Lower leg skin (tissue), 4 donors: ENCODE measurements at places on chromosomes 3 and 15.

- DNase-seq, result no peak
Observed at GRCh38 chr3:102259663-102260062, 175.2 kb upstream of the ZPLD1 start.

GRCh38 chr3:8153800-8154199 lies 347.8 kb upstream of the LMCD1 start:
- no peak for DNase-seq

DNA sequence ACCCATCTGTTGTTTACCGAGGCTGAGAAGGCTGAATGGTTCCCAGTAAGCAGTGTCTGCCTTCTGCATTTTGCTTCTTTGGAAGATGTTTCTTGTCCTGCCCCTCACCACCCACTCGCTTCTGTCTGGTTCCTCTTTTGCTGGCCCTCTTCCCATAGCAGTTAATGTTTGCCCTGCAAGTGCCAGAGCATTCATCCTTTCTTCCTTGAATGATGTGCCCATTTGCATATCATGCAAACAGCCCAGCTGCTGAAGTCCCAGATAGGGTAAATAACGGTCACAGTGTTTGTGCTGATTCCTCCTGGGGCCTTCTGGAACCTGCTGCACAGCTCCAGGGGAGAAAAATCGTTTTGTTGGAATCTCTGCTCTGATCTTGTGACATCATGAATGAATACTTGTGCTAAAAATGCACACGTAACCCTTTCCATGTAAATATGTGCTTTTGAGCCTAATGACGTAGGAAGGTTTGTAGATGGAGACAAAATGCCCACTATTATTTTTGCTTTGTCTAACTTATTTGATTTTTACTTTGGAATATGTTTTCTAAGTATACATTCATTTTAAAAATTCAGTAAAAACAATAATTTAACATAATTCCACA lies 381.0 kb downstream of the SOX2 start:
- no peak for DNase-seq

GRCh38 chr3:170033489-170033888 lies 4.3 kb upstream of the GPR160 start:
- no peak for DNase-seq

DNA sequence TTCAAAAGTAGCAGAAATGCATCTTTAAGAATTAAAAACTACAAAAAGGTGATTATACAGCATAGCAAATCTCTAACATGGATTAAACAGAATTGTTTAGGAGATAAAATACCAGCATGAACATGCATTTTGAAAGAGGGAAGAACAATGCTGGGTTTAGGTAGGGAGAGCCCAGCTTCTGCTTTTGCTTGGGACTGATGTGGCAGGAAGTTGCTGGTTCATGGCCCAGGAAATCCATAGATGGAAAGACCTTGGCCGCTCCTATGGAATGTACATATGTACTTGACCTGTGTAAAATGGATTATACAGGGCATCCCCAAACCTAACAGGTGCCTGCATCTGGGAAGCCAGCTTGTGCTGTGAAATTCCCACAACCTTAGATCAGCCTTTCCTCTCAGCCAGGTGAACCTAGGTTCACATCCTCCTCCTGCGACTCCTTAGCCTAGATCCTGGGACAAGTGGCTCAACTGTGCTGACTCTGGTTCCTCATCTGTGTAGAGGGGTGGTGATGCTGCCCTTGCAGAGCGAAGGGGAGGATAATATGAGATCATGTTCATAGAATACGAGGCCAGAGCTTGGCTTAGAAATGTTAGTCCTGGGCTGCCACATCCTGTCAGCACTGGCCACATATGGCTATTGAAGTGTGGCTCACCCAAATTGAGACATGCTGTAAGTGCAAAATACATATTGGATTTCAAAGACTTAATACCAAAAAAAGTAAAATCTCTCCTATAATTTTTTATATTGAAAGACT lies 47.0 kb upstream of the PLXNA1 start:
- peak; percentile 28 for DNase-seq

DNA sequence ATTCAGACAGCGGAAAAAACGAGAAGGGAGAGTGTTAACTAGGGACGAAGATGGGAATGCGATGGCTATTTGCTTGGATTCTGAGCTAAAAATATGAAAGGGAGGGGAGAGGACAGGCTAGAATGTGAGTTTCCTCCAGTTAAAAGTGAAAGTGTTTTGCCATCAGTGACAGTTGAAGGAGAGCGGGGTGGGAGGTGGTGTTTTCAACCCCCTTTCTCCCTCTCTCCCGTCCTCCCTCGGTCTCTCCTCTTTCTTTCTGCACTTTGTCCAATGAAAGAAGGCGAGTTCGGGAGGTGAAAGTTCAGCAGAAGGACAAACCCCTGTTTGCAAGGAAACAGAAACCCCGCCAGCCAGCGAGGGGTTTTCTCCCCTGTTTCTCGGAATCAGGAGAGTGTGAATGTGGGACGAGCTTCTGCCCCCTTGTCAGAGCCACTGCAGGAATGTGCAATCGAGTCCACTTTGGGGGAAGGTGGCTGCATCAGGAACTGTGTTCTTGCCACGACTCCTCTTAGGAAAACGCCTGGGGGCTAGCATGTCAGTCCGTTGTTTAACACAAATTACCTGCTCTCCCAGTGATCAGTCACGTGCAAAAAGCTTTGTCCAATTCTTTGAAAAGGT lies 975 bp upstream of the FOXP1 start:
- DNase-seq, result peak; percentile 87

DNA sequence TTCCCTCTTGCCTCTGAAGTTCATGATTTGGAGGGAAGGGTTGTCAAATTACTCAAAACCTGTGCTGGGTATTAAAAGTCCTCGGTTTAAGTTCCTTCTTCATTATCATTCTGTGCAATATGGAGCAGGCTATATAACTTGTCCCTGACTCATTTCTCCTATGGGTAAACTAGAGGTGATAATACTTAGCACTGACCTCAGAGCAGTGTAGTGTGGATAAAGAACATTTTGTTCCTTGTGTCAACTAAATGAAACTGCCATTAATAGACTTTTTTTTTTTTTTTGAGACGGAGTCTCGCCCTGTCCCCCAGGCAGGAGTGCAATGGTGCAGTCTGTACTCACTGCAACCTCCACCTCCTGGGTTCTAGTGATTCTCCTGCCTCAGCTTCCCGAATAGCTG lies 2.2 kb upstream of the BBX start:
- no peak for DNase-seq

- DNase-seq, result no peak
Observed at GRCh38 chr3:104291878-104292277, 1074.8 kb upstream of the ALCAM start.

- DNase-seq, result no peak
Observed at GRCh38 chr3:126567696-126568438, 9.1 kb upstream of the C3orf22 start.

DNA sequence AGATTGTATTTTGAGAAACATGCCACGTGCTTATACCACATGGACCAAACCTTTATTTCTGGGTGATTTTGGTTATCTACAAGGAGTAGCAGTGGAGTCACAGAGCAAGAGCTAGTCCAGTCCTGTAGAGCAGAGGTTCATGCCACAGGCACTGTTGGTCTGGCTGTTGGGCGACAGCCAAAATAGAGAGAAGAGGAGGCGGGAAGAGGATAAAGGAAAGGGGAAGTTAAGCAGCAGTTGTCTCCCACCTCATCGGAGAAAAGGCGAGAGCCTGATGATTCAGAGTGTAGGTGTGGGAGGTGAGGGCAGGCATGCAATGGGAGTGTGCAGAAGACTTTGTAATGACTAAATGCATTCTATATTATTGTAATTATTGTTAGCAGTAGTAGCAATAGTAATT lies 237.5 kb upstream of the ROPN1 start:
- no peak for DNase-seq

GRCh38 chr15:35243758-35244157 lies 158.7 kb upstream of the NANOGP8 start:
- no peak for DNase-seq

- no peak for DNase-seq
Observed at GRCh38 chr3:108103040-108103751, 12.4 kb upstream of the CD47 start.

DNA sequence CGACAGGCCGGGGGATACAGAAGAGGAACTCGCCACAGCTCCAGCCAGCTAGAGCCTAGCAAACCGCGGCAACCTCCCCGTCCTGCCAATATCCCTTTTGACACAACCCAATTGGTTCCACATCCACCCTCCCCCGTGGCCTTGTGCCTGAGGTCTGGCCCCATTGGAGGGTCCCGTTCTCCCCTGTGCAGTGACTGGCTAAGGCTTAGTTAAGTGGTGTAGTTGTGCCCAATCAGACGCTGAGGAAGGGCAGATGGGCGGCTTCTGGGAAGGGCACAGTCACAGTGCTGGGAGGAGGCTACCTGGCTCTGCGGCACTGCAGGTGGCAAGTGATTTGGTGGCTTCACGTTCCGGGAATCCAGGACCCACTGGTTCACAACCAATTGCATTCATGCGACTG lies 78.6 kb downstream of the SNRK start:
- no peak for DNase-seq

DNA sequence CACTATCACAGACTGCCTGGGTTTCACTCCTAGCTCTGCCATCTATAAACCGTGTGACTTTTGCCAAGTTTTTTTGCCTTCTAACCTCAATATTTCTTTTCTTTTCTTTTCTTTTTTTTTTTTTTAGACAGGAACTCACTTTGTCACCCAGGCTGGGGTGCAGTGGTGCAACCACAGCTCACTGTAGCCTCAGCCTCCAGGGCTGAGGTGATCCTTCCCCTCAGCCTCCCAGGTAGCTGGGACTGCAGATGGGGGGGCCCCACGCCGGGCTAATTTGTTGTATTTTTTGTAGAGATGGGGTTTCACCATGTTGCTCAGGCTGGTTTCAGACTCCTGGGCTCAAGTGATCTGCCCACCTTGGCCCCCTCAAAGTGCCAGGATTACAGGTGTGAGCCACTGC lies 3.2 kb upstream of the ADAM10 start:
- DNase-seq, result no peak

DNA sequence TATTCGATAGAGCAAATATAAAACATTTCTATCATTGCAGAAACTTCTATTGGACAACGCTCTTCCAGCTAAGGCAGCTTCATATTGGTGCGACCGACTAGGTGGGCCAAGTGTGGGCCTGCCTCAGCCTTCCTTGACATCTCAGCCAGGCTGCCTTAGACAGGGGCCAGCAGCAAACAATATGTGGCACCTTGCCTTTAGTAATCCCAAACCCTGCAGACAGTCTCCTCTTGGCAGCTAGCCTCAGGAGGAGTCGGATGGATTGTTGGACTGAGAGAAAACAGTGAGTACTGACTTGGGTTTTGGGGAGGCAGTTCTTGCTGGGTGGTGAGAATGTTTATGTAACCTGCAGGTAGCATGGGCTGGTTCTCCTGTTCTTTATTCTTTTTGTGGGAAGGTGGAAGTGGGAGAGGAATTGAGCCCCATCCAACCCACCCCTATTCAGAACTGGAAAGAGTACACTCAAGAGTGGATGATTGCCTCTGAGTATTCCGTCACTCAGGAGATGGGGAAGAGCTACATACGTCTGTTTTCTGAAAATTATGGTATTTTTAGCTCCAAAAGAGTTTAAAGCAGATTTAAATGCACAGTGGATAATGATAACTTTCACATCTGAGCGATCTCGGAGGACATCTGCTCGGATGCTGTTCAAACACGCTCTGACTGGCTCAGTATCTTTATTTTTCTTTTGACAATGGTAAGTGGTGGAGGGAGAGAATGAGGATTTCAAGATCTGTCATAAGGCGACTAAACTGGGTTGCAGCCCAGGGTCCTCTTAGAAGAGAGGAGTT lies 47.2 kb downstream of the GPD1L start:
- no peak for DNase-seq

GRCh38 chr3:30199096-30199759 lies 407.2 kb upstream of the TGFBR2 start:
- DNase-seq, result peak; percentile 62

DNA sequence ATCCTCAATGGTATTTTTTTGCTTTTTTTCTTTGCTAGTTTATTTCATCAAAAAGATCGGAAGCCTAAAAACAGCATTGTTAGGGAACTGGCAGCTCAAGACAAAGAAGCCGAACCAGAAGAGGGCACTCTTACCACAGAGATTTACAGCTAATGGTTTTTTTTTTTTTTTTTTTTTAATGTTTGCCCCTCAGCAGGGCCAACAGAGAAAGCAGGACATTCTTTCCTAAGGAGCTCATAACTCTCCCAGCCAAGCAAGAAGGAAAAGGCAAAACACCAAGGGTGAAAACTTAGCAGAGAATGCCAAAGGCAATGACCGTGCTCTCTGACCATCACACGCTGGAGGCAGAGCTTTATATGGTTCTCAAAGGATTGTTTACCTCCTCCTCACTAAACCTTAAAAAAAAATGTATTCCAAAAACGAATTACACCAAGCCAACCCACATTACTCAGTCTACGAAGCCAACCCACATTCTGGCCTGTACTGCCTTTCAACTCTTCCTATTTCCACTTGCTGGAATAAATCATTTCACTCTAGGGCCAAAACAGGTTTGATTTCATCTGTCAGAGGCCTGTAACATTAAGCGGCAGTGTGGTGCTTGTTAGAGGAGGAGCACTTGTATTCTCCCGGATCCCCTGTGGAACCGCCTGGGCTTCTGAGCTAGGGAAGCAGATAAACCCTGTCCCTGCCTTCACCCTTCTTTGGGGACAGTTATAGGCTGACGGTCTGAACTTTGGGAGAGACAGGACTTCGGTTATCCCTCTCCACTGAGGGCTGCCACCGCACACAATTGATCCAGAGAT lies 35.6 kb upstream of the GYG1 start:
- DNase-seq, result no peak

DNA sequence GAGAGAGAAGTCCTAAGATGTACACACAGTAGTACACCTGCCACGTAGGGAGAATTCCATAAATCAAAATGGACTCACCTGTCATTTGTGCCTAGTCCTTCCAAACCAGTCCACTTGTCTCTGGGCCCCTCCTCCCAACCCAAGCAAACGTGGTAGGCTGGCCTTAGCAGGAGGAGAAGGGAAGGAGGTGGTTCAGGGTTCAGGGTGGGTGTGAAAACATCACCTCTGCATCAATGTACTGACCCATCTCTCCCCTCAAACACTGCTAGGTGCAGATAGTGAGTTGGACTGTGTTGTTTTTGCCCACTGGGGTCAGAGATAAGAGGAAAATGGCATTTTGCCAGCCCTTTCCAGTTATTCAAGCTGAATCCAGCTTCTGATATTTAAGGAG lies 99.3 kb downstream of the MME start:
- DNase-seq, result no peak

DNA sequence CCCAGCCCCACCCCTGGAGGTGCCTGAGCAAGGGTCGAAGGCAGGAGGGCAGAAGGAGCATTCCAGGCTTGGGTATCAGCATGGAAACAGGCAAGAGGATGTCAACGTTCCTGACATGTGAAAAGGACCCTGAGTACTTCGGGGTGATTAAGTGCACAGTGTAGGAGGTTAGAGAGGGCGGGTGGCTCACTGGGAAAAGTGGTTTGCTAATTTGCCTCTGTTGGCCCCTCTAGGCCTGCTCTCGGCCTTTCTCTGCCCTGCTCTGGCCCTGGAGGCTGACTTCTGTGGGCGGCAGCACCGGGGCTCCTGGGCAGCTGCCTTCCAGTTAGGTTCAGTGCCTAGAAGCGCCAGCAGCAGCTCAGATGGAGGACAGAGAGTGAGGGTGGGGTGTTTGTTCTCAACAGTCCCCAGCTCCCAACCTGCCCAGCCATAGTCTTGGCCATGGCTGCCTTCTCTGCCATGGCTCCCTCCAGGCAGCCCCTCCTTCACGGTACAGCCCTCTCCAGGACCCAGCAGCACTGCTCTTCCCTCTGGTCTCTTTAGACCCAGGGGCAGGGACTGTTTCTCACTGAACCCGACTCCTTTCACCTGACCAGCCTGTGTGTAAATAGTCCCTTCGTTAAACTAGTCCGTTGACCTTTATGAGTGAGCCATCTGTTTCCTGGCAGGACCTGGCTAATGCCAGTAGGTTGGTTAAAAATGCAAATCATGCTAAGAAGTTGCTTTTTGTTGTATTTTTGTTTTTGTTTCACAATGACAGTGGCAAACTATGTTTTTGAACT lies 107.1 kb upstream of the TPM1 start:
- peak; percentile 78 for DNase-seq
